ENCODE measurements at places on chromosomes 1 and 21.

DNA sequence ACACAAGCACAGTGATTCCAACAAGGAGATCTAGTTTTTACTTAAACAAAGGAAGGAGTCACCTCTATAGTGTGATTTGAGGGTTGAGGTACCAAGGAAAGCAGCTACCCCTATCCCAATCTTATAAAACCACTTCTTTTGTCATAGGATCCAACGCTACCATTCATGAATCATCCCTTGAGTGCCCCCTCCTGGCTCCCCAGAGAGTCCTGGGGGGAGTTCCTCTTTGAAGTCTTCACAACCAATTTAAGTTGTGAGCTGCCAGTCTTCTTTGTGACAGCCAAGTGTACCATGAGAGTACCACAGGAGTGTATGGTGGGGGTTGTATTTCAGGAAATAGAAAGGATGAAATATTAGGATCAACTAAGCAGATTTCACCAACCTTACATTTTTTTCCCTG is 39.1 kb upstream of the NHLH2 start:
- DNase-seq = no peak

DNA sequence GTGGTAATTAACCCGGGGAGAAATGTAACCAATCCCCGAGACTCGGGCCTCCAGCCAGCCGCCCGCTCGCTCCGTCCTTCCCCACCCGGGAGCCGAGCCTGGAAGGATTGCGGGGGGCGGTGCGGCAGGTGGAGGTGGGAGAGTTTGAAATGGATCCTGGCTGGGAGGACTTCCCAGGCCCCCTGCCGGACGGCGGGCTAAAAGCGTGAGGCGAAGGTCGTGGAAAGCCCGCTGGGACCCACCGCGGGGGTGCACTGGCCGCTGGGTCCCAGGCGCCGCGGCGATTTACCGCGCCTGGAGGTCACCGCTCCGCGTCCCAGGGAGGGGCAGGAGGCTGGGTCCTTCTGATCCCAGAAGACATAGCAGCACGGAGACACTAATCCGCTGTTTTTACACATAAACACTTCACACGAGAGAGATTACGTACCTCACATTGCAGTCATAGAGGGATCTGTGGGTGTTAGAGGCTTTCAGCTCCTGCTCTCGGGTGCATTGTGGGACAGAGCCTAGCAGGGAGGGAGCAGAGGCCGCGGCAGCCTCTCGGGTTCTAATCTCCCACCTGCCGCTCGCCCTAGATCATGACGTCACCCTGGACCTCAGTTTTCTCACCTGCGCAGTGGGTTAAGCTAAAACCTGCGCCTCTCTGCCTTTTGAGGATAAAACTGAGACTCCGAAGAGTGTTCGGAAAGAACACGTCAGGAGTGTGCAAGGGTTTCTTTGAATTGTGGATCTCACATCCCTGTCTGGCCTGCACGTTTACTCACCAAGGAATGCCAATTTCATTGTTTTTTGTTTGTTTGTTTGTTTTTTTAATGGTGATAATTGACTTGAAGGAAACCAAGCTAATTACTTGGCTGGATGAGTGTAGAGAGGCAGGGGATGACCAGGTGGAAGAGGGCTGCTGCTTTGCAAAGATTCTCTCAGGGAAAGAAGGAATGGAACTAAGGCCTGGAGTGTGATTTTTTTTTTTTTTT is 17.1 kb upstream of the TMEM9 start:
- DNase-seq = no peak

GRCh38 chr1:174799136-174799479 is 200.6 kb upstream of the CACYBP start:
- no peak for DNase-seq

- no peak for DNase-seq
Measured at GRCh38 chr1:245621589-245621988, 466.8 kb downstream of the KIF26B start.

DNA sequence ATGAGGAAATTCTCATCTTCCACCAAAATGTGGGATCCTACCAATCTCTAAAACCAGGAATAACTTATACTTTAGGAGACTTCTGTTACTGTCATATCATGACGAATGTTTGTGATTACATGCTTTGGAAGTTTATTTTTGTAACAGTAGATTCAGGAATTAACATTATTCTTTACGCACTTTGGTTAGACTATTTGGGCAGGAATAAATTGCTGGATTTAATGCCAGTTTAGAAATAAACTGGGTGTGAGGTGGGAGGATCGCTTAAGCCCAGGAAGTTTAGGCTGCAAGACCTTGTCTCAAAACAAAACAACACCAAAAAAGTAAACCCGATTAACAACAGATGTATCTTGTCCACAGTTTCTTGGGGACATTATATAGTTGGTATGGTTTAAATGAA is 52.1 kb downstream of the MIGA1 start:
- DNase-seq = no peak

DNA sequence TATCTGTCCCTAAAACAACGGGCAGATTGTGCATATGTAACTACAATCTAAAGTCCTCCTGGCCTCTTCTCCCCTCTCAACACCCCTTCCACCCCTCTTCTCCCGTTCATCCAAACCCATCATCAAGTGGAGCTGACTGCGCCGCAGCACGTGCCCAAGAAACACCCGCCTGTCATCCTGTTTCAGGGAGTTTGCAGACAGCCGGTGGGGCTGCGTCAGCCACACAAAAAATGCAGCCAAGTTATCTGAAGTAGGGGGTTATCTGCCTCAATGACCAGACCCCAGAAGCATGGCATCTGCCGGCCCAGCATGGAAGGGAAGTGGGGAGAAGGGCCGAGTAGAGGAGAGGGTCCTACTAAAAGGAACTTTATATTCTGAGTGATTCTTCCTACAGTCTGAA is 49.0 kb downstream of the GPR161 start:
- no peak for DNase-seq

- no peak for DNase-seq
Measured at GRCh38 chr1:11027316-11027715, 14.9 kb downstream of the TARDBP start.

DNA sequence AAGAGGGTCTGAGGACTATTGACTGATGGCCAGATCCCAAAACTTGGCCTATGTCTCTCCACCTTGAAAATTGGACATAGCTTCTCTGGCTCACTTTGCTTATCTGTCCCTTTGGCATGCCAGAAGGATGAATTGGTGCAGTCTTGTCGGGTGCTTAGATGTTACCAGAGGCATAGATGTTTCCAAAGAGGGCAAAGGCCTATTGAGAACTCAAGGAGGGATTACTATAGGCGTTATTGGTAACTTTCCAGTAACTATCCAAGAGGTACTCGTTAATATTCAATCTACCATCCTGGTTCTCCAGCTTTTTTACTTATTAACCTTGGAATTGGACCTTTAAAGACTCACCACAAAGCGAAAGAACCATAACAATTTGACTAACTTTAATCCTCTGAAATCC is 368.3 kb upstream of the ESRRG start:
- DNase-seq = no peak

GRCh38 chr1:151935154-151935553 is 25.8 kb upstream of the THEM4 start:
- DNase-seq = no peak

DNA sequence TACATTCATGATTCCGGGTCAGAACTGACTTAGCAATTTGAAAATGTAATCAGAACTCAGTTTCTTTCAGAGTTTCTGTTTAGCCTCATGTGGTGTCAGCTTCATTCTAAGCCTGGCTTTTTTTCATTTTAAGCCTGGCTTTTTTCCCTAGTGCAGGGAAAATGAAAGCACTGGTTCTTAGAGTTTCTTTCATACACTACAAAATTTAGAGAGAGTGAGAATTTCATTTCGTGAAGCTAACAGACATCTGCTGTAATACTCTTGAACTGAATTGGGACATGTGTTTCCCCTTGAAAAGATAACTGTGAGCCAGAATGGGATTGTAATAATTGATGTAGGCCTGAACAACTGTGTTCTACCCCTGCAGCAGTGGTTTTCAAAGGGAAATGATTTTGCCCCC is 95.3 kb upstream of the KIAA0040 start:
- no peak for DNase-seq

GRCh38 chr1:240498335-240498734 is 113.6 kb downstream of the GREM2 start:
- DNase-seq = no peak

DNA sequence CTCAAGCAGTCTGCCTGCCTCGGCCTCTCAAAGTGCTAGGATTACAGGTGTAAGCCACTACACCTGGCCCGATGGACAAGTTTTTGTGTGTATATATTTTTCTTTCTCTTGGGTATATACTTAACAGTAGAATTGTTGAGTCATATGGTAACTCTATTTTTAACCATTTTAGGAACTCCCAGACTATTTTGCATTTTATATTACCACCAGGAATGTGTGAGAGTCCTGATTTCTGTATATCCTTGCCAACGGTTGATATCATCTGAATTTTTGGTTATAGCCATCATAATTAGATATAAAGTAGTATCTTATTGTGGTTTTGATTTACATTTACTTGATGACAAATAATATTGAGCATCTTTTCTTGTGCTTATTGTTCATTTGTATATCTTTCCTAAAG is 20.7 kb downstream of the FNBP1L start:
- DNase-seq = no peak

- DNase-seq = no peak
Measured at GRCh38 chr1:98393719-98394118, 267.8 kb upstream of the SNX7 start.

- DNase-seq = no peak
Measured at GRCh38 chr1:53678507-53678906, 60.5 kb downstream of the GLIS1 start.

DNA sequence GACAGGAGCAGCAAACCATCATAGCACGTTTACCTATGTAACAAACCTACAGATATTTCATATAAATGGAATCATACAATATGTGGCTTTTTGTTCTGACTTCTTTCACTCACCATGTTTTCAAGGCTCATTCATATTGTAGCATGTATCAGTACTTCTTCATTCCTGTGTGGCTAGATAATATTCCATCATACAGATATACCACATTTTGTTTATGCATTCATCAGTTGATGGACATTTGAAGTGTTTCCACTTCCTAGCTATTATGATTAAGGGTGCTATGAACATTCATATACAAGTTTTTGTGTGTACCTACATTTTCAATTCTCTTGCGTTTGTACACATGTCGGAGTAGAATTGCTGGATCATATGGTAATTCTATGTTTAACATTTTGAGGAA is 90.1 kb downstream of the CDC42BPA start:
- DNase-seq = no peak

GRCh38 chr21:26826801-26827200 is 18.4 kb downstream of the ADAMTS1 start:
- DNase-seq = no peak

- no peak for DNase-seq
Measured at GRCh38 chr1:184160236-184160635, 108.7 kb downstream of the TSEN15 start.

GRCh38 chr21:41289431-41289830 is 27.2 kb upstream of the FAM3B start:
- DNase-seq = no peak

DNA sequence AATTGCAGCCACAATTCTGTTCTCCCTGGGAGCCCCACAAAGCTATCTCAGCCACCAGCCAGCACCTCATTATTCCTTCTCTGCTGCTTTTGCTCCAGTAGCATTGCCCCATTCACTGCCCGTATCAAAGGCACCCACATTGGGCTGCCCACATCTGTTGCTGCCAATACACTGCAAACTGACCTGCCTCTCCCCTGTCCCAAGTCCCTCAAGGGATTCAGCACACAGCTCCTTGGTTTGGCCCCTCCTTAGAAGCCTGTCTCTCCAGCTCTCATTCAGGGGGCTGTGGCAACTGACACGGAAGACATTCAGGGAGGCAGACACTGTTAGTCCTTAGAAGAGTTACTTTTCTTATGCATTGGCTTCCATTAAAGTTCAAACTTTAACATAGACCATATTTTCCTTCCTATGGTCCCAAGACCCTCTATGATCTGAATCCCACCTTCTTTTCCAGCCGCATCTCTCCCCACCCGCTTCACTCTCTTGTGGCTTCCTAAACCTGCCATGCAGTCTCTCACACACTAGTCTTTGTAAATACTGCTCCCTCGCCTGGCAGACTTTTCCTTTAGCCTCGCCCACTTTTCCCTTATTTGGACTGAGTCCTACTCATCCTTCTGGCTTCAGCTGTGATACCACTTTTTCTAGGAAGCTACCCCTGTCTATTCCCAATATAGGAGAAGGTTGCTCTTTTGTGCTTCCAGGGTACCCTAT is 19.3 kb upstream of the KLHDC8A start:
- no peak for DNase-seq

DNA sequence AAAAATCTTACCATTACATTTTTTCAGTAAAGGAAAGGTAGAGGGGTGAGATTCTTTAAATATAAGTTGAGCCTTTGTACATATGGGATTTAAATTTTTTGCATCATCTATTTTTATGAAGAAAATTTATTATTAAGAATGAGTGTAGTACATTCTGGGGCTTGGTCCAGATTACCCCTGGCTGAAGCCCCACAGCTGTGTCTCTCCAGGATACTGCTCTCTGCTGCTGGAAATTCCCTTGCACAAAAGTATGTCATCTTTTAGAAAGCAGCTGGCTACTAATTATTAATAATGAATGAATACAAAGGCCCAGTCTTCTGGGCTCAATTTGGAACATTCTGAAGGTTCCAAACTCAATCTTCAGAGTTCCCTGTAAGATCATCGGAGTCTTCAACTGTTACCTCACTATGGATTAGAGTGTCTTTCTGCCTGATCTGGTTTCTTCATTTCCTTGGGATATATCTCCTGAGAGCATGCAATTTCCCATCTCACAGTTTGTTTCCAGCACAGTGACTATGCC is 428.6 kb upstream of the BRINP3 start:
- no peak for DNase-seq

DNA sequence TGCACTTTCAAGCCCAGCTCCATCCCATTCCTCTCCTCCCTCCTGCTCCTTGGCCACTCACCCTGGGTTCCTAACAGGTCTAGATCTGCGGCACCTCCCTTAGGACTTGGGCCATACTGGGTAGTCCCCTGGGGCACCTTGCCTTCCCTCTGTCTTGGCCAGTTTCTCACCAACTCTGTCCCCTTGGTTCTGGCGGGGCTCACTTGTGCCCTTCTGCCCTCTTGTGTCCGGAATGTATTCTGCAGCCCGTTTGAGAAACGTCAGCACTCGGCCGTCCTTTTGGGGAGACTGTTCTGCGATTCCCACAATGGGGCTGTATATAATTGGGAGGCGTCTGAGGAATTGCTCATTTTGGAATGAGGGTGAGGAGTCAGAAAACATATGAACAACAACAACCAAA is 162.4 kb downstream of the ZSCAN20 start:
- no peak for DNase-seq

- DNase-seq = no peak
Measured at GRCh38 chr1:90488451-90488850, 228.7 kb downstream of the BARHL2 start.

DNA sequence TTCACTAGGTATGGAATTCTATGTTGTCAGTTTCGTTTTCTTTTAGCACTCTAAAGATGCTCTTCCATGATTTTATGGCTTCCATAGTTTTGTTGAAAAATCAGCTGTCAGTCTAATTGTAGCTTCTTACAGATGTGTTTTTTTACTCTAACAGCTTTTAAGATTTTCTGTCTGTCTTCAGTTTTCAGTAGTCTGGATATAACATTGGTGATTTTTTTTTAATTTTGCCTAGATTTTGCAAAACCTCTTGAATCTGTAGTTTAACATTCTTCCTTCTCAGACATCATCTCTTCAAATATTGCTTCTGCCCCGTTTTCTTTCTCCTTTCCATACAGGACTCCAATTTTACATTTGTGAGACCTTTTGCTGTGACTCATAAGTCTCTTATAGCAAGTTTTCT is 17.9 kb upstream of the DYRK1A start:
- no peak for DNase-seq
